Vagina (tissue), 2 donors: ENCODE measurements at places on chromosomes 11 and 22.

DNA sequence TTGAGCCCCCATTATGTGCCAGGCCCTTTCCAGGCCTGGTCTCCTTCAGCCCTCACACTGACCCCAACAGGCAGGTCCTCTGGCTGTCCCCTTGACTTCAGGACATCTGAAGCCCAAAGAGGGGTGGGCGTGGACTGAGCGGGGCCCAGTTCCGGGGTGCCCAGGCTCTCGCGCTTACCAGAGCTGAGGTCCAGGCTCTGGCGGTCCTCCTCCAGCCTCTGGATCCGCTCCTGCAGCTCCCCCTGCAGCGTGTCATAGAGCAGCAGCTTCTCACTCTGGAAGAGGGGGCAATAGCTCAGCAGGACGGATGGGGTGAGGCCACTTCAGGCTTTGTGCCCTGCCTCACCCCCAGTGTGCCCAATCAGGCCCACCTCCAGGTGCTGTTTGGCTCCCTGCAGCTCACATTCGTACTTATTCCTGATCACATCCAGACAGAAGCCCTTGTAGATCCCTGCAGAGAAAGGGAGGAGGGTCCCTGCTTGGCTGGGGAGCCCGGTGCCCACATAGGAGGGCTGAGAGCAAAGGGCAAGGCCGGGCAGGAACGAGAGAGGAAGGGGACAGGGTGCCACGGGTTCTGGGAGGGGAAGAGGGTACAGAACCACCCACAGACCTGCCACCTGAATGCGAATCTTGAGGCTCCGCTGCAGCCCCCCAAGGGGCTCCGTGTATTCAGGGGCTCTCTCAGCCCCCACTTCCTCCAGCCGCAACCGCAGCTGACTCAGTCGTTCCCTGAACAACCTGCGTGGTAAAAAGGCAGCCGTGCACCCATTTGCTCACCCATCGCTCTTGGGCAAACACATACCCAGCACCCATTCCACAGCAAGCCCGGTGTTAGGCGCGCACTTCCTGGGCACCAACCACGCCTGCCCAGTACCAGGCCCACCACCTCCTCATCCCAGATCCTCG is 4.1 kb downstream of the BRMS1 start:
- DNase-seq = no peak

- no peak for DNase-seq
Observed at GRCh38 chr11:23875176-23875850, 621.5 kb upstream of the LUZP2 start.

- DNase-seq = no peak
Observed at GRCh38 chr22:24188705-24189248, 7.5 kb downstream of the SUSD2 start.

- no peak for DNase-seq
Observed at GRCh38 chr11:111441443-111441842, 62.4 kb upstream of the POU2AF1 start.

GRCh38 chr22:46933040-46933930 is 170.8 kb downstream of the TBC1D22A start:
- no peak for DNase-seq
